ENCODE measurements at places on chromosomes 5 and 9.

GRCh38 chr5:141870871-141871270 is 7.3 kb downstream of the PCDH1 start:
- H3K4me3 ChIP-seq: no peak overlapping the region
- H3K36me3 ChIP-seq: no peaks in the 10 kb centered on the region
- H3K4me1 ChIP-seq: no peaks in the 10 kb centered on the region
- no peak for DNase-seq

- no peaks in the 10 kb centered on the region for H3K36me3 ChIP-seq
- H3K4me3 ChIP-seq: no peak overlapping the region
- peak; percentile 11 for DNase-seq
- H3K27ac ChIP-seq: no peak overlapping the region
- no peaks in the 10 kb centered on the region for H3K4me1 ChIP-seq
- no peaks in the 10 kb centered on the region for H3K27me3 ChIP-seq
Measured at GRCh38 chr5:132378580-132378979, 9.1 kb downstream of the SLC22A5 start.

DNA sequence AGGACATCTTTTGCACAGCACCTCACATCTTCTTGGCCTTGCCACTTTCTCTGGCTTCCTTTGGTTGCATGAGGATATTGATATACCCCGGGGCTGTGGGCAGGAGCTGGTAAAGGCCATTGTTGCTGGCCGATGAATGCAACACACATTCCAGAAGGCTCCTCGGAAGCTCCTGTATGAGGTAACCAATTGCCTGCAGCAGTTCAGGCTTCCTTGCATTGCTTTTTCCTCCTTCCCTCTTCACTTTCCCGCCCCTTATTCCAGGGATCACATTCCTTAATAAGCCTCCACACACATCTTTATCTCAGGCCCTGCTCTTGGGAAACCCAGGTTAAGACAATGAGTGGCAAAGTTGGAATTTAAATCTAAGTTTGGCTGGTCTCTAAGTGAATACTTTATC is 505.4 kb upstream of the CLINT1 start:
- no peaks in the 10 kb centered on the region for H3K27me3 ChIP-seq
- no peaks in the 10 kb centered on the region for H3K4me1 ChIP-seq
- no peak overlapping the region for H3K4me3 ChIP-seq
- no peak for DNase-seq
- no peaks in the 10 kb centered on the region for H3K36me3 ChIP-seq
- no peak overlapping the region for H3K27ac ChIP-seq

DNA sequence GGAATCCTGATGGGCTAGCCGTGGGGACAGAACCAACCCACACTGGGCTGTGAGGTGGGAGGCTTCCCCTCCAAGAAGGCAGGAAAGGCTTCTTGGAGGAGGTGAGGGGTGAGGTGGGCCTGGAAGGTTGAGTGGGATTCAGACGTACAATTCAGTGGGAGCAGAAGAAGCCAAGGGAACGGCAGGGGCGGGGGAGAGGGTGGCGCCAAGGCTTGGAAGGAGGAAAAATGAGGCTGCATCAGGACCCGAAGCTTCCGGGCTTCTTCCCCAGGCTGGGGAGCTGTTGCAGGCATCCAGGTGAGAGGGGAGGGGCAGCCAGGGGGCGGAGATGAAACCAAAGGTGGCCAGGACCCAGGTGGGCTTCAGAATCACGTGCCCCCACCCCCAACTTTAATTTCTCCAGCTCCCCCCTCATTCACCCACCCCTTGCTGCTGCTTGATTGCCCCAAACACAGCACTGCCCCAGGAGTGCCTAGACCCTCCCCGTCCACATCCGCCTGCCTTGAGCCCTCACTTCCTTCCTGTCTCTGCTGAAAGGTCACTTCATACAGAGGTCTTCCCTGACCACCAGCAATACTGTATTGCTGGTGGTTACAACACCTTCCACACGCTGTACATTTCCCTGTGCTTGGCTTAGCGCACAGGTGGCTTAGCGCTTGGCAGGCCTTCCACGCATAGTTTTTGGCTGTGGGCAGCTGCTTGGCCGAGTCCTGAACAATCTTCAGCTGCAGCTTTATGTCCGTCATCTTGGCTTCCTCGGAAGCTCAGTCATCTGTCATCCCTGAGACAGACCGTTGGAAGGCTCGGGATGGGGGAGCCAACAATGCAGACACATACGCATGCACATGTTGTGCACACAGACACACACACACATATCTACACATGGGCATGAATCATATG is 193.5 kb downstream of the RGS3 start:
- peak; percentile 50 for DNase-seq
- peaks cover 12% of the 10 kb centered on the region for H3K4me1 ChIP-seq
- H3K36me3 ChIP-seq: no peaks in the 10 kb centered on the region

DNA sequence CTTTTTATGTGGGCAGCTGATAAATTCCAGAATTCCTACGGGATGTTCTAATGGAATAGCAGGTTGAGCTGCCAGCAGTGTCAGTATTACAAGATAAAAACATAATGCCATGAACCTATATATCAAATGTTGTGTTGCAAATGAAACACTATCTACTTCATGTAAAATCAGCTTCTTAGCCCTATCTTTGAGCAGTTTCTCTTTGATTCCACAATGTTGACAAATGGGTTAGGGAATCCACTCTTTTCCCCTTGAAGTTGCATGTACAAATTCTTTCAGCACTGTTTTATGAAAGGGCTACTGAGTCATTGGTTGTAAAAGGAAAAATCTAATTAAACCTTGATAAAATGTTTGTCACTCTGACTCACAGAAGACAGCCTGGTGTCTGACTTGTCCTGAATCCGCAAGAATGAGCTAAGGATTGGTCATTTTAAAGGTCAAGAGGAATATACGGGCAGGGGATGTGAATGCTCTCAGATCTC is 950.6 kb upstream of the NUDT12 start:
- H3K4me3 ChIP-seq: no peak overlapping the region
- no peaks in the 10 kb centered on the region for H3K36me3 ChIP-seq
- no peaks in the 10 kb centered on the region for H3K27me3 ChIP-seq
- H3K27ac ChIP-seq: no peak overlapping the region

DNA sequence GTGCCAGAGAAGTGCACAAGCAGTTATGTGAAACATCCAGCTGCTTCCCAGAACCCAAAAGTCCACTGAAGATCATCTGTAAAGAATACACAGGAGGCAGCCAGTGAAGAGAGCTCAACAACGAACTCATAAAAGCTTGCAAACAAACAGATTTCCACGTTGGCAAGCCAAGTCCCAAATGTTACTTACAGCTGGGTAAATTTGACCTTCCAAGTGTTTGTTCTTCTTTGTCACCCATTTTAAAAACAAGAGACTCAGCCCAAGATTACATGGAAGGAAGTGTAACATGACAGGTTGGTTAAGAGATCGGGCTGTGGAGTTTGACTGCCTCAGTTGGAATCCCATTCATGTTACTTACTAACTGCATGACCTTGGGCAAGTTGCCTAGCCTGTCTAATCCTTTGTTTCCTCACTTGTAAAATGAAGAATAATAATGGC is 174.9 kb upstream of the PAPPA start:
- no peaks in the 10 kb centered on the region for H3K36me3 ChIP-seq
- DNase-seq: no peak
- no peaks in the 10 kb centered on the region for H3K27me3 ChIP-seq
- H3K4me1 ChIP-seq: peaks cover 5% of the 10 kb centered on the region
- no peak overlapping the region for H3K27ac ChIP-seq

- no peaks in the 10 kb centered on the region for H3K4me1 ChIP-seq
- H3K36me3 ChIP-seq: no peaks in the 10 kb centered on the region
- DNase-seq: no peak
- H3K27ac ChIP-seq: no peak overlapping the region
- peaks cover 4% of the 10 kb centered on the region for H3K27me3 ChIP-seq
Measured at GRCh38 chr5:160619381-160619780, 197.7 kb downstream of the PTTG1 start.

DNA sequence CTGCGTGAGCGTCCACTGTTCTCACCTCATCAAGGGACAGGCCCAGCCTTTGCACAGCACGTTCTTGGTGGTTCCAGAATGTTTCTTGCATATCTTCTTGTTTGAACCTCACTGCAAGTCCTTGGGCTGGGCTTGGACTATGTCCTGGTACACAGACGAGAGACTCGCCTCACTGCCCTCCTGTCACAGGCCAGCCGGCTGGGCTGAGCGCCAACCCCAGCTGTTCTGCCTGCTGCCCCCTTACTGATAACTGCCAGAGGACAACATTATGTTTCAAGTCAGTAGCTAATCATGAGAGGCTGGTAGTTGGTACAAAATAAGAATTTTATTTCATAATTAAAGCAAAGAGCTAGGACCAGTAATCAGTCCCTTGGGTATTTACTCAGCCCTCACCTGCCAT is 52.8 kb upstream of the LRRTM2 start:
- H3K4me1 ChIP-seq: no peaks in the 10 kb centered on the region
- H3K4me3 ChIP-seq: no peak overlapping the region
- H3K27ac ChIP-seq: no peak overlapping the region
- H3K36me3 ChIP-seq: peaks cover 33% of the 10 kb centered on the region
- no peaks in the 10 kb centered on the region for H3K27me3 ChIP-seq
- peak; percentile 22 for DNase-seq

DNA sequence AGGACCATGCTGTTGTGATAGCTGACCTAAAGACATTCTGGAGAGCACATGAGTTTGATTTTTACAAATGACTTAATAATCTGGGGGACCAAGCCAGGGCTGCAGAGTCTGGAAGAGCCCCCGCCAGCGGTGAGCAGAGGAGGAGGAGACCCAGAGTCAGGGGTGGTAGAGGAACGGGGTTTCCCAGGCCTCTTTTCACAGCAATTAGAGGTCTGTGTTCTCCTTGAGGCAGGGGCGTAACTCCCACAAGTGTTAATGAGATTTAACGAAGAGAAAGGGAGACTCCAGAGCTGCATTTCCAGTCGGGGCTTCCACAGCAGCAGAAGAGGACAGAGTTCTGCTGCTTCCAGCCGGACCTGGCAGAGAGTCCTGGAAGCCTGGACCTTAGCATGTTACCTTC is 137.9 kb upstream of the SLC24A2 start:
- no peaks in the 10 kb centered on the region for H3K36me3 ChIP-seq
- H3K27ac ChIP-seq: no peak overlapping the region
- H3K4me1 ChIP-seq: no peaks in the 10 kb centered on the region
- H3K4me3 ChIP-seq: no peak overlapping the region

- H3K27me3 ChIP-seq: no peaks in the 10 kb centered on the region
- no peaks in the 10 kb centered on the region for H3K36me3 ChIP-seq
- no peak overlapping the region for H3K27ac ChIP-seq
- no peak for DNase-seq
Measured at GRCh38 chr9:23790351-23791260, 35.4 kb downstream of the ELAVL2 start.

DNA sequence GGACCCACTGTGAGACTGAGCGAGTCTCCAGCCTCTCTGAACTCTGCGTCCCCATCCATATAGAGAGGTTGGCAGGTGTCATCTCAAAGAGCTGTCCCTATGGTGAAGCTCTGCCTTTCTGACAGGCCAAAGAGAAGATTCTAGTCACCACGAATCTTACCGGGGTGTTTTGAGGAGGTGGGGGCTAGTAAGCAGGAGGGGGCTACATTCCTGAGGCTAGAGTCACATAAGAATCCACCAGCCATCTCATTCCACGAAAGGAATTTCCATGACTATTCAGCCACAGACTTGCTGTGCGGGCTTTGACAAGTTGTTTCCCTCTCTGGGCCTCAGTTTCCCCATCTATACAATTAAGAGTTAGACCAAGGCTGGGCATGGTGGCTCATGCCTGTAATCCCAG is 16.3 kb downstream of the PDGFRB start:
- peak overlapping the region; percentile 56 for H3K27ac ChIP-seq
- no peaks in the 10 kb centered on the region for H3K36me3 ChIP-seq
- peaks cover 72% of the 10 kb centered on the region for H3K4me1 ChIP-seq
- H3K4me3 ChIP-seq: no peak overlapping the region

- H3K27ac ChIP-seq: no peak overlapping the region
- no peak for DNase-seq
- no peaks in the 10 kb centered on the region for H3K36me3 ChIP-seq
Measured at GRCh38 chr5:118606940-118607339, 381.4 kb downstream of the DTWD2 start.

- H3K27ac ChIP-seq: no peak overlapping the region
- no peaks in the 10 kb centered on the region for H3K36me3 ChIP-seq
- H3K27me3 ChIP-seq: peaks cover 13% of the 10 kb centered on the region
- DNase-seq: peak; percentile 65
- H3K4me3 ChIP-seq: no peak overlapping the region
Measured at GRCh38 chr9:137382444-137383080, 40.4 kb downstream of the EXD3 start.

DNA sequence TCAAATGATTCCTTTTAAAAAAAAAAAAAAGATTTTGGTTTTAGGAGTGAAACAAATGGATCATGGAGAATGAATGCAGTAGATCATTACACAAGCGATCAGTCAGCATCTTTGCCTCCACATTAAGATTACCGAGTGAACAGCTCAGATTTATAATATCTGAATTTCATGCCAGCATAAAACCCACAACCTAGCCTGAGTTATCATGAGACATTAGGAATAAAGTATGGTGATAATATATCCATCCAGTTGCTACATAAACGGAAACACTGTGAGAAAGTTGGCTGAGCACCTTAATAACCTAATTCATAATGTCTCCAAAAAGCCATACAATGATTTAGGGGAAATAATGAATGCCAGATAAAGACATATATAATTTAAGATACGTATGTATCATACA is 553.1 kb upstream of the TUSC1 start:
- no peak overlapping the region for H3K4me3 ChIP-seq
- no peaks in the 10 kb centered on the region for H3K36me3 ChIP-seq
- no peak overlapping the region for H3K27ac ChIP-seq
- no peaks in the 10 kb centered on the region for H3K4me1 ChIP-seq
- no peaks in the 10 kb centered on the region for H3K27me3 ChIP-seq

GRCh38 chr5:150804388-150804787 is 25.8 kb downstream of the SMIM3 start:
- H3K27ac ChIP-seq: no peak overlapping the region
- no peak for DNase-seq
- H3K4me3 ChIP-seq: no peak overlapping the region
- H3K36me3 ChIP-seq: no peaks in the 10 kb centered on the region

DNA sequence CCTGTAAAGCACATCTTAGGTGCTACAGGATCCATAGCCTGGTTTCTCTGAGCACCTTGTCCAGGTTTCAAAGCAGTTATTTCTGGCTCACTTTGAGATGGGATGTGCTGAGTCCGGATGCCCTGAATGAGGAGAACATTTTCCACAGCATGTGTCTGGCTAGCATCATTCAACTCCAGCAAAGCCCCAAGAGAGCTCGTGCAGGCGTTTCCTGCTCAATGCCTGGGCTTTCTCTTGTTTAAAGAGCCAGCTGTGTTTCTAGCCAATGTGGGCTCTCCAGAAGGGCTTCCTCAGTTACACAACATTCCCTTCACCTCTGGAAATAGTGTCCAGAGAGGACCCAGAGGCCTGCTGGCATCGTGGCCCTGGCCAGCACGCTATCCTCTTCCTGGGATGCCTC is 411.7 kb downstream of the DMAC1 start:
- no peak overlapping the region for H3K4me3 ChIP-seq
- H3K27me3 ChIP-seq: no peaks in the 10 kb centered on the region
- no peak for DNase-seq
- no peaks in the 10 kb centered on the region for H3K4me1 ChIP-seq

DNA sequence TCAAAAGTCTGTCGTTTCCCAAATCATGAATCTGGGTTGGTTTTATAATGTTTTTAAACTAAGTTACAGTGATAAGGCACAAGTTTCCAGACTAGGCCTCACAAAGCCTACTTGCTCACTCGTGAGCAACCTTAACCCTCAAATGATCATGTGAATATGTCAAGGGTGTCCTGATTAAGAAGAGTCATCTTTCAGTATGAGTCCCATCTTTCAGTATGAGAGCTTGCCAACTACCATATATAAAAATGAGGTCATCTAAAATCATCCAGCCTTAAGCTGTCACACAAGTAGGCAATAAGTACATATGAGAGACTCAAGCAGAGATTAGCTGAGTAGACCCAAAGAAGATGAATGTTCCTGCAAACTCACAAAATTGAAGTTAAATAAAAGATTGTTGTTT is 668.4 kb upstream of the FAM174A start:
- no peaks in the 10 kb centered on the region for H3K4me1 ChIP-seq
- H3K4me3 ChIP-seq: no peak overlapping the region
- no peaks in the 10 kb centered on the region for H3K27me3 ChIP-seq

Data from SJCRH30 (cell line).